ENCODE measurements at places on chromosomes 4 and X. TPM values are rescaled to one million over a fixed set of nuclear protein-coding genes. Genes with fewer than 3 reads are reported as not detected.

GRCh38 chr4:3399277-3400194 is 42.2 kb upstream of the HGFAC start:
- DNase-seq: no peak

MAGEE2 gene
- 0.31 TPM for polyA plus RNA-seq

MTHFD2L gene
- 13.4 TPM for polyA plus RNA-seq

DNA sequence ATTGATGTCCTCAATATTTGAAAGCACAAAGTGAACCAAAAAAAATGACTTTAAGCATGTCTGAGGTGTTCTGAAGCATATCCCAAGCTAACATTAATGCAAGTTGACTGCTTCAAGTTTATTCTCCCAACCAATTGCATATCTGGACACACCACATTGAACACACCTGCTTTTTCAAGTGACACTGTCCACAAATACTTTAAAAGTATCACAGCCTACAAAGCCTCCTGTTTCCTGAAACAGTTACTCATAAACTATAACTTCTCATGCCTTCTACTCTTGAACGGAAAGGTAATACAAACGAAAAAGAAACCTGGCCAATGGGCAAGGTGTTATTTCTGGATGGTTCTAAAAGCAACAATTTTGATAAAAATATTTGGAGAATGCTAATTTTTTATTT is 1.1 kb downstream of the CDKL2 start:
- no peak for DNase-seq

- DNase-seq: no peak
Observed at GRCh38 chrX:149715468-149715867, 3.6 kb downstream of the MAGEA11 start.

All from muscle of back (tissue), 13 donors.